ENCODE measurements at places on chromosomes 7 and 10.

GRCh38 chr7:119996634-119997033, 276.3 kb upstream of the KCND2 start:
- no peak for DNase-seq

GRCh38 chr7:90078921-90079320, 75.3 kb upstream of the STEAP1 start:
- no peak for DNase-seq

DNA sequence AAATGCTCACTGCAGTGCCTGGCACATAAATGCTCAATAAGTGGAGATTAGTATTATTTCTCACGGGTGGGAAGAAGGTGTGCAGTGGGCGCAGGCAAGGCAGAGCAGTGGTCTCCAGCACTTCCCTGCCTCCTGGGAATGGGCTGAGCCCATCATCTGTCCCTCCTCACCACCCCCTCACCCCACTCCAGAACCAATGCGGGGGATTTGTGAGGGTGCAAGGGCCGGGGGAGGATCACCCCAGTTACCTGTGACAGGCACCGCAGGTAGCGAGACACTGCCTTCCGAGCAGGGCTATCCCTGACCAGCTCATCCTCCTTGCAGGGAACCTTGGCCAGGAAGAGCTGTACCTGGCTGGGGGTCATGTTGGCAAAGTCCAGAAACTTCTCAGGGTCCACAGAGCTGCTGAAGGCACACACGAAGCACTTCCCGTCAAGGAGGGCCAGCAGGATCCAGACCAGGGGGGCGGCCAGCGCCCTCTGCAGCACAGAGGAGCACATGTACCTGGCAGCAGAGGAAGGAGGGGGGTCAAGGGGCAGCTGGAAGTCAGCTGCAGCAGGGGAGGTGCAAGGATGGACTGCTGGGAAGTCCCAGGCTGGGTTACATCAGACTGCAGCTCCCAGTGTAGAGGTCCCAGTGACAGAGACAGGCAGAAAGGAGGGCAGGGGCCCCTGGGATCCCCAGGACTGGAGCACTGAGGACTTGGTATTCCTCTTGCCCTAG, 2.8 kb downstream of the CALHM3 start:
- DNase-seq: no peak

DNA sequence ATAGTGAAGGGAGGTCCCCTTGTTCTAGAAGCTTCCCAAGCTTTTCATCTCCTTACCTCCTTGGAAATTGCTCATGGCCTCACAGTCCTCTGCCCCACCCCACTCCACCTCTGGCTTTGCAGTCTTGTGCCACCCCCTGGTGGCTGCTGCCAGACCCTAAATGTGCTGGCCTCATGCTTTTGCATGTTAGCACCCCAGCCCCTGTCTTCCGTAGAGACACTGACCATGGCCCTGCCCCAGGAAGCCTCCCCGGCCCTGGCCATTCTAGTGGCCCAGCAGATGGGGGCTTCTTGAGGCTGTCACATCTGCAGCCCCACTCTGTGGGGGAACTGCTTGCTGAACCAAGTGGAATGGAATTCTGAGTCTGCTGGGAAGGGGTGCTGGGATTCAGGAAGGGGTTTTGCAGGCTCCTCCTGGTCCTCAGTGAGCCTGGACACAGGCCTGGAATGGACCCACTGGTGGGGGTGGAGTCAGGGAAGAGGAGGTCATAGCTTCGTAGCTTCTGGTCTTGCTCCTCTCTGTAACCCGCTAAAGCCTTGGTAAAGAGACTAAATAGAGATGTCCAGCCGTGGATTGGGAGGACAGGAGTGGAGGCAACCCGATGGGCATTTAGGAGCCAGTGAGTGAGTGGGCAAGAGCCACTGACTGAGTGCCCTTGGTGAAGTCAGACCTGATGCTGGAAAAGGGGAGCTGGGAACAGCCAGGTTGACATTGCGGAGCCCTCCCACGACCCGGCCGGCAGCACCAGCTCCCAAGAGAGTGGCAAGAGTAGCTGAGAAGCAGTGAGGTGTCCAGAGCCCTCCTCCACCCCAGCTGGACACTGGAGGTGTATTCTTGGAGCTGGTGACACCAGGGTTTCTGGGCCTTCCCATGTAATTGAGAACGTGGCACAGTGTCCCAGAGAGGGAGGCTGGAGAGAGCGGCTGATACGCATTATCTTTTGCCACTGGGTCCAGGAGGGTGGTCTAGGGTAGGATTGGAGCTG, 20.9 kb downstream of the RAMP3 start:
- DNase-seq: no peak

DNA sequence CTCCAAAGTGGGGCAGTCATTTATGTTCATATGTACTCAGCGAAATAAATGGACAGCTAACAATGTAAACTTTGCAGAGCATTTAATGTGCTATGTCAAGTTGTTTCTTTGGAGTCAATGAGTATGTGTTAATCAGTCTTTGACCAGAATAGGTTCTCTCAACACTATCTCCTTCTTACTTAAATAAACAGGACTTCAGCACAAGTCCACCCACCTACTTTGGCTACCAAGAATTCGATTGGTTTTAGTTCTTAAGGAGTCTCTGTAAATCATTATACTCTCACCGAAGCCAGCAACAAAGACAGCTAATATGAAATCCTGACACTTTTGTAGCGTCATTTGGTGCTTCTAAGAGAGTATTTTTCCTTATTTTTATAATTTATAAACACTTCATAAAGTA, 6.9 kb downstream of the WEE2 start:
- no peak for DNase-seq

- no peak for DNase-seq
These were observed 92.4 kb upstream of the PIK3CG start for GRCh38 chr7:106772655-106773108.

DNA sequence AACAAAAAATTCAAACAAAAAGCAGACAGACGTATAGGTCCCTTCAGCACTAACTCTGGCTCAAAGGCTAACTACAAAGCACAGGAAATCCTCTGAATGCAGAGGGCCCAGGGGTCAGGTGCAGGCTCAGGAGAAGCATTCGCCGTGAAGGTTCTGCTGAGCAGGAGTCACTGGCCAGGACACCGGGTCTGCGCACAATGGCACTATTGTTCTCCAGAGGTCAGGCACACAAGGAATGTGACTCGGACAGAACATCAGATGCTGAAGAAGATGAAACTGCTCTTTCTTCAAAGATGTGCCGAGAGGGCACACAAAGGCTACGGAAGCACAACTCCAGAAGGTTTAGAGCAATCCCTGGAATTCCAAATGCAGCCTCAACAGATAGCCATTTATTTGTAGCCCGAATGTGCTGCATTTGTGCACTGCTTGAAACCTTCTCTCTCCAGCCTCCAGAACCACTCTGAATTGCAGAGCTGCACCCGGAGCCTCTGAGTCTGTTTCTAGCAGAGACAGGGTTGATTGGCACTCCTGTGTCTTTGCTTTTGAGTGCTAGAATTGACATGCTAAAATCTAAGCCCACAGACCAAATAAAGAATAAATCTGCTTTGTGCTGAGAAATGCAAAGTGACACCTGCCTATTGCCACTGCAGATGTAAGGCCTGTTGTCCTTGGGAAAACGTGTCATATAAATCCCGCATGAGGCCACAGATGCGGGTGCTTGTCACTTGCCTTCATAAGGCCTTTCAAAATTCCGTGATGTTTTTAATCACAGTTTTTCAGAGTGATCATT, 85.4 kb upstream of the AFAP1L2 start:
- no peak for DNase-seq

- DNase-seq: no peak
These were observed 282.3 kb upstream of the KAT6B start for GRCh38 chr10:74544106-74544505.

DNA sequence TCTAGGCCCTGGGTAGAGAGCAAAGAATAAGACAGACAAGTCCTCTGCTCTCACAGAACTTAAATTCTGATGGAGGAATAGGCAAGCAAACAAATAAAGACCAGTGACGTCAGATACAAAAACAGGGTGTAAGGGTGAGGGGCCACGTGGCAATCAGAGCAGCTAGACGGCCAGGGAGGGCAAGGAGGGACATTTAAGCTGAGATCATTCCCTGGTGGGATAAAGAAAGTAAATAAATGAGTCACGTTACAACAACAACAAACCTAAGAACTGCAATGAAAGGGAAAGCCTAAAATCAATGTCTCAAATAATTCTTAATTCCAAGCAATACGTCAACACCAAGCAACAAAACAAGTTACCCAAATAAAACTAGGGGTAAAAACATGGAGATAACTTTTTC, 21.8 kb downstream of the STN1 start:
- no peak for DNase-seq

DNA sequence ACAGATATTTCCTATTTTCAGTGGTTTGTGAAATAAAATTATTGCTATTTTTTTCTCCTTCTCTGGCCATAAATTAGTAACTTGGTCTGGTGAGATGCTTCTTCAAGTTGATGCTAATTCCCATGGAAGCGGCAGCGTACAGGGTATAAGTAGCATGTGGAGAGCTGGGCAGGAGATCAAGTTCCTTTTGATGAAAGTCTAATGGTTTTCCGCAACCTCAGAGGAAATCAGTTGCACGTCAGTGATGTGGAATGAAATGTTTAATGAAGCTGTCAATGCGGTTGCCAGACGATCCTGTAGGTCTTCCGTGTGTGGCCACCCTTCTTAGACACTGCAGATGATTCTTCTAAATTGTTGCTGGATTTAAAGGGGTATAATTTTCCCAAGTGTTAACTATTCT, 236.4 kb upstream of the GRM3 start:
- DNase-seq: no peak

DNA sequence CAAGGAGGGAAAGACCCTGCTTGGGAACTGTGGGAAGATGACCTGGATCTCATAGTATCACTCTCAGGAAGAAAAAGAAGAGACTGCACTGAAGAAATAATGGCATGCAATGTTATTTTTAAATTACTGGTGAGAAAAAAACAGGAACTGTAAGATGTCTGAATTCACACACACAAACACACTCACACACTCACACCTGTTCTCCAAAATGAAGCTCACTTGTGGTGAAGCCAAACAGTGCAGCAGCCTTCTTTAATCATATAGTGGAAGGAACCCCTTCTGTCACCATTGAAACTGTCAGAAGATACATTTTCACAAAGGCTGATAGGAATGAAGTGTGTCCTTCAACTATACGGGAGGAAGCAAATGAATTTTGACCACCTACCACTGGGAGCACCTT, 156.5 kb upstream of the GHITM start:
- no peak for DNase-seq

DNA sequence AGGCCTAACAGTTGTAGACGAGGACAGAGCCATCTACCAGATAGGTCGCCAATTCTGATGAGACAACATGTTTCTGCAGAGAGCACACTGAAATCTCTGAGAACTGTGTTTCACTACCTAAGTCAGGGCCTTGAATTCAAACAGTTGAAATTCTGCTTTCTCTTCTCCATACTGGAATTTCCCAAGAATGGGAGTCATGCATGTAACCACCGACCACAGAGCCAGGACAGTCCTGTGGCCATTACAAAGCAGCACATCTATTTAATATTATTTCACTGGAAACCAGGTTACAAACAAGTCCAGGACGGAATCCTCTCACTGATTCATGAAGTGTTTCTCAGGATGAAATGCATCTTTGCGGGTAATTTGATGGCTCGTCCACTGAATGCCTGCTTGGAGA, 62.0 kb upstream of the ST8SIA6 start:
- no peak for DNase-seq

GRCh38 chr7:121546632-121547543, 150.8 kb upstream of the FAM3C start:
- no peak for DNase-seq

- no peak for DNase-seq
These were observed 65.2 kb downstream of the KLHDC10 start for GRCh38 chr7:130135208-130136205.

GRCh38 chr10:95211606-95212279, 17.7 kb downstream of the ACSM6 start:
- DNase-seq: no peak

DNA sequence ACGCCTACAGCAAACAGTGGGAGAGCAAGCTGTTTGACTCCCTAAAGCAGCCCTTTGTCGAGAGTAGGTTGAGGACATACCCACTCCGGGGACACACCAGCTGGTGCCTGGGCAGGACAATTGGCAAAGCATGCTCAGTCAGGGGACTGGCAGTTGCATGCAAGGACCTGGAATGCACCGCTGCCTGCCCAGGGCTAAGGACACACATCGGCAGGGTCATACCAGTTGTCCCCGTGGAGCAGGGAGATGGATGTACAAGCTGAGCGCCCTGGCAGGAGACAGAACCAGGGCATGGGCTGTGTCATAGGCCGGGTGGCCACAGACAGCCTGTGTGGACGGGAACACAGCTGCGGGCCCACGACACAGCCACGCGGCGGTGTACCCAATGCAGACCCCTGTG, 18.3 kb upstream of the ELN start:
- no peak for DNase-seq

DNA sequence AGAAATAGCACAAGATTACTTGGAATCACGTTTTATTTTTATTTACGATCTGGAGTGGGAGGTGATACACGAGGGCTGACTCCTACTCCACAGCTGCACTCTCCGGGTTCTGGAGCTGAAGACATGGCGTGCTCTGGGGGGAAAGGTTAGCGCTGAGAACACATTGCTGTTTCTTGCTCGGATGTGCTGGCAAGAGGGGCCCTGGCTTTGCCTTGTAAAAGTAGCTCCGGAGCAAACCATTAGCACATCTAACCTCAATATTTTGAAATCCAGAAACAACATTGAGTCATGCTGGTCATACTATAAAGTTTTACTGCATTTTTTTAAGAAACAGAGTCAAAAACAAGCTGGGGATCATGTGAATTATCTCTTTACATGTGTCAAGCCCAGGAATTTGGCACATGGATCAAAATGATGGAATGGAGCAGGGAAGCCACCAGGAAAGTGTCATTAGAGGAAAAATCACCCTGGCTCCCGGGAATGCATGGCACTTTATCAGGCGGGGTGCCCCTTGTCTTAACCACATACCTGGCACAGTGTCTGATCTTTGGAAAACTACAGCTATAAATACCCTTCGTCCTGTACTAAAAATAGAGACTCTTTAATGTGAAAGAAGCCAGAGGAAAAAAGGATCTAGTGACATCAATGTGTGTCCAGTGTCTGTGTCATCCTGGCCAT, 31.6 kb upstream of the LYZL1 start:
- no peak for DNase-seq

- DNase-seq: no peak
These were observed 59.1 kb upstream of the GJD4 start for GRCh38 chr10:35545878-35546590.

- DNase-seq: no peak
These were observed 79.2 kb upstream of the KCTD7 start for GRCh38 chr7:66549466-66549865.

GRCh38 chr10:11908536-11908935, 85.4 kb downstream of the PROSER2 start:
- DNase-seq: no peak

- no peak for DNase-seq
These were observed 240.2 kb downstream of the PRKG1 start for GRCh38 chr10:51314481-51314880.

- no peak for DNase-seq
These were observed 22.7 kb downstream of the MCMBP start for GRCh38 chr10:119849944-119850343.

GRCh38 chr10:81403451-81403850, 471.5 kb upstream of the NRG3 start:
- no peak for DNase-seq

GRCh38 chr10:114208351-114208750, 29.2 kb downstream of the TDRD1 start:
- DNase-seq: no peak

- DNase-seq: no peak
These were observed 229.5 kb upstream of the FZD1 start for GRCh38 chr7:91034459-91035368.

GRCh38 chr7:134750083-134751062, 29.1 kb upstream of the CALD1 start:
- DNase-seq: peak; percentile 11

- DNase-seq: no peak
These were observed 249.8 kb downstream of the AUTS2 start for GRCh38 chr7:69847921-69848612.
